Cerebellum (tissue), 4 donors: ENCODE measurements at places on chromosomes 12 and 14.

DNA sequence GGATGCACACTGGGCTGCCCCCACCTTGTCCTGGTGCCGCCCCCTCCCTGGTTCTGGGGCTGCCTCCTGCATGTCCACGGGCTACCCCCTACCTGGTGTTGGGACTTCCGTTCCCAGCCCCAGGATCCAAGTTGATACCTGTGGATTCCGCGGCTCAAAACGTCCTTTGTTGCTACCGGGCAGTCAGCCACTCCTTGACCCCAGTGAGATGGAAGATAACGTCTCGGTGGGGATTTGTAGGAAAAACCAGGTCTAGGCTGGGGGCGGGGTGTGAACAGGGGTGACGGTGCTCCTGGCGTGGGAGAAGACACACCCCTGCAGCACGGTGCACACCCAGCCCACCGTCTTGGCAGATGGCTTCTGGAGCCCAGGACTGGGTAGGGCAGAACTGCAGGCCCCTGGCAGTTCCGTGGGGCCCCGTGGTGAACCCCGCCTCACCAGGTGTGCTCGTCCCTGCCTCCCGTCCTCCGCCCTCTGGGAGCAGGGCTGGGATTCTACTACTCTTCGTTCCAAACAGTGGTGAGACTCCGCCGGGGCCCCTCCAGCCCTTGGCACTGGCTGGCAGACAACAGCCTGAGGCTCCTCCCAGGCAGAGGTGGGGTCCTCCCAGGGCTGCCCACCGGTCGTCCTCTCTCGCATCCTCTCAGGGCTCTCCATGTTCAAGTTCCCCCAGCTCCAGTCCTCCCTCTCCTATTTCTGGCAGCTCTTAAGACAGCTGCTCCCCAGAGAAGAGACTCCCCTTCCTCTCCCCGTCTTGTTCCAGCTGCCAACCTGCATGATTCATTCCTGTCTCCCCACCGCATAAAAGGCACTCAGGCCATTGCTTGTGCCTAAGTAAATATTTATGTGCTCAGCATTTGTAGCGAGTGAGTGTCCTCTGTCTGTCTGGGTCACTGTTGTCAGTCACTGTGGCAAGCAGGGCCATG, 75.5 kb downstream of the FBXL14 start:
- no peak for DNase-seq

DNA sequence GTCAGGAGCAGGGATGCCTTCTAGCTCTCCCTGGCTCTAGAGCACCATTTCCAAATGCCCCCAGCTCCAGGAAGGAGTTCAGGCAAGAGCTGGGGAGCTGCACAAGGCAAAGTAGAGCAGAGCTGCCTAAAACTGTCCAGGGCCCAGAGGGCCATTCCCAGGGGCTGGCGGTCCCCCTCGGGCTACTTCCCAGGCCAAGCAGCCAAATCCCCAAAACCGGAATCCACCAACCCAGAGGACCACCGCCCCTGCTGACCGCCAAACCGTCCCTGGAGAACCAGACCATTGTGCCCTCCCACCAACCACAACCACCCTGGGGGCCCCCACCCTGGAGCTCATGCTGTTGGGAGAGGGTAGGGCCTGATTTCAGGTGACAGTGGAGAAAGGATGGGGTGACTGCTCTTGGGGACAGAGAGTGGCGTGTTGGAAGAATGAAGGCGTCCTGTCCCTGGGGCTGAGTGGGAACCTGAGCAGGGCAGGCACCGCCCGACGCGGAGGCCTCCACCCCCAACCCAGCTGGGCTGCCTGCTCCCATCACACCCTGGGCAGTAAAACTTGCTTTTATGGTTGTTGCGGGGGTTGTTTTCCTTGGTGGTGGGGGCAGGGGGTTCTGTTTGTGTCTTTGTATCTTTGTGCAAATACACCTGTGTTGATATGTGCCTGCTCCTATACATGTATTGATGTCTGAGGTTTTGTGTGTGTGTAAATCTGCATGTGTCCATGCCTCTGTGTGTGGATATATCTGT, 24.0 kb upstream of the KRT78 start:
- no peak for DNase-seq

- no peak for DNase-seq
Measured at GRCh38 chr14:57168138-57168679, 100.5 kb downstream of the EXOC5 start.

GRCh38 chr12:101929365-101930041, 52.1 kb downstream of the DRAM1 start:
- DNase-seq: no peak

- no peak for DNase-seq
Measured at GRCh38 chr12:114013575-114014345, 47.6 kb upstream of the RBM19 start.

- no peak for DNase-seq
Measured at GRCh38 chr12:21613931-21614330, 9.3 kb upstream of the GYS2 start.

DNA sequence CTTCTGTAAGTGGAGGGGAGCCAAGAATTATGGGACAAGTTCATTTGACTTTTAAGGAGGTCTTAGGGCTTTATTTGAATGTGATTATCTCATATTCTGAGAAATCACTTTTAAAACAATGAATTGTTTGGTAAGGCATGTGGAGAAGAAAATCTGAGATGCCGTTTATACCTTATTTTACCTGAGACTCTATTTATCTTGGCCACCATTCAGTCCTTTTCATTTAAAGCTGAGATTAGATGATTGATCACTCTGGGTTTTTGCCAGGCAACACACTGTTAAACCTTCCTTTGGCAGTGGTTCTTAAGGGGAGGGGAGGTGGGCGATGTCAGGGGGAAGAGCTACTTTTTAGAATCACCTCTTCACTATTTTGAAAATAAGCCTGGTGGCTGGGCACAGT, 11.4 kb downstream of the CAND1 start:
- DNase-seq: no peak

DNA sequence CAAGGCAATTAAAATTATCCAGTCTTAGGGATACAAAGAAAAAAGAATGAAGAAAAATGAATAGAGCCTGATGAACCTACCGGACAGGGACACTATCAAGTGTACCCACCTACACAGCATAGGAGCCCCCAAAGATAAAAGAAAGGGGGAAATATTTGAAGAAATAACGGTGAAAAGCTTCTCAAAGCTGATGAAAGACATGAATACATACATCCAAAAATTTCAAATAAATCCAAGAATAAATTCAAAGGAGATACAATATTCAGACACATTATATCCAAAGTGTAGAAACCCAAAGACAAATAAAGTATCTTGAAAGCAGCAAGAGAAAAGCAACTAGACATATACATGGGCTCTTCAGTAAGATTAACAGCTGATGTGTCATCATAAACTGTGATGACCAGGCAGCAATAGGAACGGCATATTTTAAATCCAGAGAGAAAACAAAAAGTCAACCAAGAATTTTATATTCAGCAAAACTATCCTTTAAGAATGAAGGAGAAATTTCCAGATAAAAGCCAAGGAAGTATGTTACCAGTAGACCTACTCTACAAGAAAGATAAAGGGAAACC, 56.0 kb downstream of the CDK17 start:
- no peak for DNase-seq

- no peak for DNase-seq
Measured at GRCh38 chr12:30828686-30829085, 73.9 kb upstream of the CAPRIN2 start.

DNA sequence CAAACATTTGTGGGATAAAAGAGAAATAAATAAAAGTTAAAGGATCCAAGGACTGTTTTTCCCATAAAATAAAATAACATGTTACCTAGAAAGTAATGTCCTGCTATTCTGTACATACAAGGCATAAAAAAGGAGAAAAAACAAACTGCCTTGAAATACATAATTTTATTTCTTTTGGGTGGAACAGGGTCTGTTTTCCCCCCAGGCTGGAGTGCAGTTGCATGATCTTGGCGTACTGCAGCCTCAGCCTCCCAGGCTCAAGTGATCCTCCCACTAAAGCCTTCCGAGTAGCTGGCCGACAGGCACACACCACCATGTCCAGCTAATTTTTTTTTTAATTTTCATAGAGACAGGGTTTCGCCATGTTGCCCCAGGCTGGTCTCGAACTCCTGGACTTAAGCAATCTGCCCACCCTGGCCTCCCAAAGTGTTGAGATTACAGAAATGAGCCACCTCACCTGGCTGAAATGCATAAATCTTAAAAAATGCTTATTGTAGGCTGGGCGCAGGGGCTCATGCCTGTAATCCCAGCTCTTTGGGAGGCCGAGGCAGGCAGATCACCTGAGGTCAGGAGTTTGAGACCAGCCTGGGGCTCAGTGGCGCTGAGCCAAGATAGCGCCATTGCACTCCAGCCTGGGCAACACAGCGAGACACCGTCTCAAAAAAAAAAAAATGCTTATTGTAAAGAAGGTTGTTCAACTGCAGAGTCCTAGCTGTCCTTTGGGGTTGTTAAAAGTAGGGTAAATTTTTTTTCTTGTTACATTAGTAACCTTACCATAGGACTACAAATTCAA, 4.1 kb upstream of the TUBA1C start:
- no peak for DNase-seq

- no peak for DNase-seq
Measured at GRCh38 chr12:52605542-52605941, 4.3 kb upstream of the KRT72 start.

- DNase-seq: no peak
Measured at GRCh38 chr14:51844081-51844881, 16.1 kb upstream of the GNG2 start.

GRCh38 chr14:59566296-59566695, 10.3 kb downstream of the CCDC175 start:
- no peak for DNase-seq

- no peak for DNase-seq
Measured at GRCh38 chr12:47134005-47134404, 54.2 kb upstream of the AMIGO2 start.

- DNase-seq: no peak
Measured at GRCh38 chr12:54625598-54625997, 9.1 kb downstream of the LACRT start.

- DNase-seq: no peak
Measured at GRCh38 chr12:72974954-72975555, 702.9 kb downstream of the TRHDE start.

DNA sequence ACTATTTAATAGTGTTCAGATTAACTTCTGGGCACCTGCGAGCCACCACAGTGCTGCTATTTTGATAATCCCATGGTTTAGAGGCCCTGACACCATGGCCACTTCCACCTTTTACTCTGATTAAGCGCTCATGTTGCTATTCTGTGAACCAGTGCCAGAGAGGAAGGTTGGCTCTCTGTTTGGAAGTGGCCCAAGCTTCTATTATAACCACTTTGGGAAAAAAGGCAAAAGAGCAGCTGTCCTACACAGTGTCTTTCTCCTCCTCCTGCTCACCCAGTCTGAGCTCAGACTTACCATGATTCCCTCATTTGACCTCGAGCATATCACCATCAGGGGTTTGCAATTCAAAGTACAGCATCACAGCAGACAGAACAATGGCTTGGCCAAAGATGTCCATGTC, 23.3 kb downstream of the DYRK2 start:
- peak; percentile 29 for DNase-seq

GRCh38 chr12:9255837-9256236, 47.6 kb upstream of the PZP start:
- DNase-seq: no peak

DNA sequence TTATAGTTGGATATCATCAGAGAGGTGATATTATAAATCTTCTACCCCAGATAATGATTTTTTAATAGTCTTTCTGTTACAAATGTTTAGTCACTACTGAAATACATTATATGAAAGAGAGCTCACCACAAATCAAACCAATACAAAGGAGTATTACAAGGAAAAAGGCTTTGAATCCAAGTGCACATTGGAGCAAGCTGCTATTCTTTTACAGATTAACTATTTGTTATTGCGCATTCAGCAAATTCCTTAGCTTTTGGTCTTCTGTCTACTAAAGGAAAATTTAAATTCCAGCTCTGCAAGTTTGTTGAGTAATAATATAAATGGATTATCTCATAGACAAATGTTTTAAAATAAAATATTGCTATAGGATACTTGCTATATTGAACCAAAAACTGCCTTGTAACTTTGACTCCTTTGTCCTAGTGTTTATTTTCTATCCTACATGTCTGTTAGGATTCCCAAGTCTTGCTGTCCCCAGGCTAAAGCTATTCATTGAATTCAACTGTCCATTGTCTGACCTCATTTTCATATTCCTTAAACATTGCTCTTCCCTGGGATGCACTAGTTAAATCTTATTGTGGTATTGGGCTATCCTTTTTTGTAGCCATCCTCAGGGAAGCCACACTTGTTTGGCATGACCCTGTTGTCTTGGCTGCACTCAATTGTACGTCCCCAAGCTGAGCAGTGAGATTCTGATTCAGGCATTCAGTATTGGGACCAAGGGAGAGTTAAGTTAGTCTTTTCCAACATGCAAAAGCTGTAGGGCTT, 41.5 kb downstream of the PDE3A start:
- DNase-seq: no peak

DNA sequence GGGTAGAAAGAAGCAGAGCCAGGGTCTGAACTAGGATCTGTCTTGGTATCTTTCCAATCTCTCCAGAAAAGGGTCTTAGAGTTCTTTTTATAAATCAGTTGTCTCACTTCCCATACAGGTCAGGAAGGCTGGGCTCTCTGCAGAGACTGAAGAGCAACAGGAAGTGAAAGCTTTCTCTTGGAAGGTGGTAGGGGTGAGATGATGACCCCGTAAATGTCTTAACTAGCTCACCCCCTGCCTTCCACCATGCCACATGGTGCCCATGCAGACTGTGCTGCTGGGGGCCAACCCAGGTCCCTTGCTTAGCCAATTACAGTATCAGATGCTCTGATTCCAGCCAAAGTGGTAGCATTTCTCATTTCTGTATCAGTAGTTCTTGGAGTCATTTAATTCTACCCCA, 17.6 kb upstream of the RASSF8 start:
- no peak for DNase-seq

DNA sequence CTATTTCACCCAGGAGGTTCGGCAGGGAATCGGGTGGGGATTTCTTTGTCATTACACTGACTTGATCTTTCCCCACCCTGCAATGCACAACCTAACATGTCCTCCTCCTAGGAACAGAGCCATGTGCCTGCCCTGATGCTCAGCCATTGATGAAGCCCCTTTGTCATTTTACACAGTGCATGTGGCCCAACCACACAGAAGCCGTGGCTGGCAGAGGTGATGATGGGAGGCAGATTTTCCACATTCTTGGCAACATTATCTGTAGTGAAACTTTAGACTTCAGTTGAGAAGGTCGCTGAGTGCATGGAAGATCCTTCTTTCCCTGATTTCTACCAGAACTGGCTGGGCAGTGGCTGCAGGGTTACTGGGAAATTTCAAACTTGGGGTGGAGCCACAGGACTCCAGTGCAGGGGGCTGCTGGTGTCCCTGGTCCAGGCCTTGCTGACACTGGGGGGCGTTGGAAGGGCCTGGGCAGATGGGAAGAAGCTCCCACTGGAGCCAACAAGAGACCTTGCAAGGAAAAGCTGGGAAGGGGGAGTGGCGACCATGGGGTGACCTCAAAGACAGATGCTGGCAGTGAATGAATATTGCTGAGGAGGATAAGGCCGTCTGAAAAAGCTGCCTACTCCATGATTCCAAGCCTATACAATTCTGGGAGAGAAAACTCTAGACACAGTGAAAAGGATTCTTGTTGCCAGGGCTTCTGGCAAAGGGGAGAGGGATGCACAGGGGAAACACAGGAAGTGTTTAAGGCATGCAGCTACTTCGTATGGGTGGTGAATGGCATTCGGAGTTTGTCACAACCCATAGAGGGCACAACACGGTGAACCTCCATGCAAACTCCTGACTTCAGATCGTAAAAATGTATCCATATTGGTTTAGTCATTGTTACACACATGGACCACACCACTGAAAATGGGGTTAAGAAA, 41.8 kb upstream of the P2RX7 start:
- DNase-seq: no peak

- no peak for DNase-seq
Measured at GRCh38 chr12:113906411-113907200, 59.5 kb downstream of the RBM19 start.
